Right cardiac atrium (tissue), 5 donors: ENCODE measurements at places on chromosomes 3 and 15.
A peak's percentile ranks its signal among the peaks of the same experiment; 100 is the strongest.

DNA sequence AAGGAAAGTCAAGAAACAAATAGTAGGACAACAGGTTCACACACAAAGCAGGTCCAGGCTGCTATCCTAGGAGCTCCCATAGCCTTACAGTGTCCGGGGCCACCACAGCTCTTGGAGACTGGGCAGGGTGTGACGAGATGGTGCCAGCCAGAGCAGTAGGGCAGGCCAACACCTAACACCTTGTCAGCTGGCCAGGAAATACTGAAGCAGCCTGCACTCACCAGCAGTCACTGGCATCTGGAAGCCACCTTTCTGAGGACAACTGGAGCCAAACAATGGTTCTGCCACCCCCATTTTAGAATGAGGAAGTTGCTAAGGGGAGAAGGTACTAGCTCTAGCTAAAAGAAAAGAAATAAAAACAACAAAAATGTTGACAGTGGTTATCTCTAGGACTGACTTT, 47.2 kb downstream of the CCDC12 start:
- peak; percentile 80 for DNase-seq

DNA sequence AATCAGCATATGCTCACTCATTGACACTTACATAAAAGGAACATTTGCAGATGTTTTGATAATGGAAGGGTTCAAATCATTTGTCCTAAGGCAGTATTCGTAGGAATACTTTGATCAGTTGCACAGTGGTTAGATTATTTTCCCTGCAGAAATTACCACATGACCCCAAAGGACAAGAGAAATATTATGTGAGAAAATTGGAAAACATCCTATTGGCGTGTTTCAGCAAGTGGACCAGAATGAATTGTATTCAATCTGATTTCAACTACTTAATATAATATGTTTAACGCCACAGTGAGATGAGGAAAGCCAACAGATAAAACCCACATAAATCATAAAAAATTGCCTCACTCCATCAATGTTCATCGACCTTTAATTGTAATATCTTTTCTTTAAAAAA, 195.0 kb upstream of the MDFIC2 start:
- no peak for DNase-seq

DNA sequence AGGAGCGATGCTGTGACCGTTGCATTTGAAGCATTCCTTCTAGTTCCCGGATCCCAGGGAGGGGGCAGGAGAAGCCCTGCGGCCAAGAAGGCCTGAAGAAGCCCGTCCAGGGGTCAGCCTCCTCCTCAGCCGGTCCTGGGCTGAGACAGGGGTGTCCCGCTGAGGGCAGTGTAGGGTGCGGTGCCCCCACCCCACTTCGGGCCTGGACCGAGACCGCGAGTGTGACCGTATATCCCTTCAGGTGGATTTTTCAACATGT, 2.8 kb downstream of the OCA2 start:
- DNase-seq: no peak

GRCh38 chr3:190227064-190227463, 95.2 kb downstream of the CLDN1 start:
- DNase-seq: no peak

GRCh38 chr3:116040152-116040551, 405.1 kb downstream of the LSAMP start:
- no peak for DNase-seq

DNA sequence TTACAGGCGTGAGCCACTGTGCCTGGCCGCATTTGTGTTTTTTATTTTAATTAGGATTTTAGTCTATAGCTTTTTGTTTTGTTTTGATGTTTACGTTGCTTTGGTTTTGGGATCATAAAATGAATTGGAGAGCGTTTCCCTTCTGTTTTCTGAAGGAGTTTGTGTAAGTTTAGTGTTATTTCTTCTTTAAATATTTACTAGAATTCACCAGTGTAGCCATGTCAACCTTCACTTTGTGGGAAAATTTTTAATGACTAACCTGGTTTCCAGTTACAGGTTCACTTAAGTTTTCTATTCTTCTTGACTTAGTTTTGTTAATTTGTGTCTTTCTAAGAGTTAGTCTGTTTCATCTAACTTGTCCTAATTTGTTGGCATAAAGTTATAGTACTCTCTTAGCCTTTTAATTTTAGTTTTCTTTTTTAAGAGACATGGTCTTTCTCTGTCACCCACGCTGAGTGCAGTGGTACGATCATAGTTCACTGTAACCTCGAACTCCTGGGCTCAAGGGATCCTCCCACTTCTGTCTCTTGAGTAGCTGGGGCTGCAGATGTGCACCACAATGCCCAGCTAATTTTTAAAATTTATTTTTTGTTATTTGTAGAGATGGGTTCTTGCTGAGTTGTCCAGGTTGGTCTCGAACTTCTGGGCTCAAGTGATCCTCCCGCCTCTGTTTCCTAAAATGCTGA, 61.0 kb downstream of the CHD2 start:
- no peak for DNase-seq

DNA sequence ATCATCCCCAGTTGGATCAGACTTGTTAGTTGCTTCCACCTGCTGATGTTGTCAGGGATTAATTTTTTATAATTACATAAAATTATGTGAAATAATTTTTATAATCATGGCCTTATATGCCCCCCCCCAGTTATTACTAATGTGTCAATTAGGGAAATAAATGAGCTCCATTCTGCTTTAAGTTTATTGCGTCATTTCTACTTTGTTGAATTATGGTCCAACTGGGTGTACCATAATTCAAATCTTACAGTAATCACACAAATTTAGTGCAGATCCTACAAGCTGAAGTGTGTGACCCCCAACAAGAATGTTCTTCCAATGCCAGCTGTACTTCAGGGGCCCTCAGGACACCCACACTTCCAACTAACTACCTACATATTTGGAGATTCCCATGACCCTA, 7.5 kb upstream of the NDN start:
- no peak for DNase-seq

- no peak for DNase-seq
Measured at GRCh38 chr3:64368257-64369020, 143.2 kb upstream of the PRICKLE2 start.

- no peak for DNase-seq
Measured at GRCh38 chr3:150901793-150902192, 3.4 kb downstream of the MINDY4B start.

- no peak for DNase-seq
Measured at GRCh38 chr15:59642351-59642750, 15.0 kb downstream of the GTF2A2 start.

- DNase-seq: no peak
Measured at GRCh38 chr3:182492536-182492935, 300.8 kb upstream of the ATP11B start.
